ENCODE measurements at places on chromosomes 2 and 18.

DNA sequence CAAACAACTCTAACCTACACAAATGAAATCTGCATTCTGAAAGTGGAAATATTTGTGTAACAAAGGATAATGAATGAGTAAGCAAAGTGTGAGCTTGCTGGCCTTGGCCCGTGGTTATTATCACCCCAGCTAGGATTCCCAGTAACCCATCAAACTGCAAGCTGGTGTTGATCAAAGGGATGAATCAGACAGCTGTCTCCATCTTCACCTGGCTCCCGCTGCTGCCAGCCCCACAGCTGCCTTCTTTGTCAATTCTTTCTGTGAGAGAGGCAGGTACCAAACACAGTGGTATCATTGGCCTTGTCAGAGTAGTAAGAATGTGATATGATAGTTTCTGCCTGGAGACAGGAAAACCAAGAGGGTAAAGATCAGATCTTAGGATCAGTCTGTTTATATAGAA, 25.2 kb upstream of the RGPD4 start:
- DNase-seq = no peak

DNA sequence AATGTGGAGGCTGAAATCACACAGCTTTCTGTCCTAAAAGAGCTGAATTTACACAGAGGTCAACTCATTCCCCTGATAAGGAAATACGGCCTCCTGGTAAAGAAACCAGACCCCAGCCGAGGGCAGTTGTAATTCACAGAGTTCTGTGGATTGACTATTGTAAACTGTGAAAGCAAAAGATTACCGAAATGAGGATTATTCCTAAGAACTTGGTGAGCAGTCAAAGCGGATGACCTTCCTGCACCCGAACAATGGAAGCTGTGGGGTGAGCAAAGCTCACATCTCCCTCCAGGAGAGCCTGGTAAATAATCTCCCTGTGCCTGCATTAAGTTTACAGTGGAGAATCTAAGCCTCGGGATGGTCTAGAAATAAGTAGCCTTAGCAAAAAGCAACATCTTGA, 138.2 kb upstream of the PXDN start:
- no peak for DNase-seq

DNA sequence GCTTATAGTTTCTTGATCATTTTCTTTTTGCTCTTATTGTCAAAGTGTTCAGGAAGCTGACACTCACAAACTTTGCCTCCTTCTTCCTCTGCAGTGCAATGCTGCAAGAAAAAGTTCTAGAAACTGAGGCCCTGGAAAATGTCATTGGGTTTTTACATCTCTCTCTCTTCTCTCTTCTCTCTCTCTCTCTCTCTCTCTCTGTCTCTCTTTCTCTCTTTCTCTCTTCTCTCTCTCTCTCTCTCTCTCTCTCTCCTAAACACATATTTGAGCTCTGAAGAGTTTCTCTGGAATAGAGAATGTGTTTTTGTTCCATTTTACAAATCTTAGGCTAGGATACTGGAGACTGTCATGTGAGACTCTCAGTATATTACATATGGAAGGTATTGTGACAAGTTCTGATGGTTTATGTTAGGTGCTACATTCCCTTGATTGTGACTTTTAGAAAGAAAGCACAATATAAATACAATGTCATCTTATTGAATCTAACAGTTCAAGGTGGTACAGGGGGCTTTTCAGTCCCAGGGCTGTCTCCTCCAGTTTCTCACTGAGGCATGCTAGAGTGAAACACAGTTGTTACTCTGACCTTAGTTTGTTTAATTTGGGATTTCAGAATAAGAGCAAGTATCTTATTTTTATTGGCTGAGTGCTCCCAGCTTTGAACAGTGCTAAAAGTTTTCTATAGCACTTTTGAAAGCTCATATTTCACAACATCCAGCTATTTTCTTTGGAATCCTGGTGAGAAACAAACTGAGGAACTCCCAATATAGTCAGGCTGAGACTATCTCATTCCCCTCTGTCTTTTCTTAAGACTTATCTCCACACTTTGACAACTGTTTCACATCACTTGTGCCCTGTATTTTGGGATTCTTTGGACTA, 41.4 kb upstream of the EHBP1 start:
- DNase-seq = no peak

GRCh38 chr2:205898744-205899143, 187.2 kb downstream of the INO80D start:
- DNase-seq = no peak

DNA sequence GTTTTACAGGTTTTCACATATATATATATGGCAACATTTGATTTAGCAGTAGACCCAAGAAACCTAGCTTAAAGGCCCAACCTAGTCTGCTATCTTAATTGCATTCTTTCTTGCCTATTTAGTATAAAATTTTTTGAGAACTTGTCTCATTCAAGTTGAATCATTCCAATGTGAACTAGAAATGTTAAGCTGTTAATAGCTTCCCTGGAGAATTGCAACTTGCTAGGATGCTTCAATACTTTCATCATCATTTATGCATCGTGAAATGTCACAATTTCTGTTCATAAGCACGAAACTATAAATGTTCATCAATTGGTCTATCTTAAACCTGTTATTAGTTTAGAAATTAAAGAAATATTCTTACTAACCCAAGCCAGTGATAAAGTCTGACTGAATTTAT, 217.6 kb downstream of the BABAM2 start:
- no peak for DNase-seq

GRCh38 chr2:110800611-110801402, 68.4 kb downstream of the ACOXL start:
- DNase-seq = no peak

GRCh38 chr18:65230311-65230710, 520.5 kb upstream of the CDH7 start:
- DNase-seq = no peak

- no peak for DNase-seq
Observed at GRCh38 chr2:219384859-219385258, 2.9 kb downstream of the DNPEP start.

DNA sequence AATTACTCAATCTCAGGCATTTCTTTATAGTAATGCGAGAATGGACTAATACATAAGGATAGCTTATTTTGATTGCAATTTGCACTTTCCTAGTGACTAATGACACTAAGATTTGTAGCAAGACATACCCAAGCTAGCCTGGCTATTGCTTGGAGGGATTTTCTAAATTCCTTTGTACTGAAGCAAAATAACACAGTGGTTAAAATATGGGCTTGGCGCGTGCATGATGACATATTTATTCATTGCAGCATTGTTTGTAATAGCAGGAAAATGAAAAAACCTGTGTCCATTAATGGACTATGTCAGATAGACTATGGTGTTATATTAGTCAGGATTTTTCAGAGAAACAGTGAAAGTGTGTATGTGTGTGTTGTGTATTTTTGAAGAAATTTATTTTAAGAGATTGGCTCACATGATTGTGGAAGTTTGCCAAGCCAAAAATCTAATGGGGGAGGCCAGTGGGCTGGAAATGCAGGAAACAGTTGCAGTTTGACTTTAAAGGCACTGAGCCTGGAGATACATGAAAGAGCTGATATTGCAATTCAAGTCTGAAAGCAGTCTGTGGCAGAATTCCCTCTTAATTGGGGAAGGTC, 16.7 kb upstream of the LAPTM4A start:
- no peak for DNase-seq

- no peak for DNase-seq
Observed at GRCh38 chr2:150599889-150600288, 112.4 kb upstream of the RND3 start.

GRCh38 chr2:223269386-223269785, 217.4 kb downstream of the KCNE4 start:
- no peak for DNase-seq

DNA sequence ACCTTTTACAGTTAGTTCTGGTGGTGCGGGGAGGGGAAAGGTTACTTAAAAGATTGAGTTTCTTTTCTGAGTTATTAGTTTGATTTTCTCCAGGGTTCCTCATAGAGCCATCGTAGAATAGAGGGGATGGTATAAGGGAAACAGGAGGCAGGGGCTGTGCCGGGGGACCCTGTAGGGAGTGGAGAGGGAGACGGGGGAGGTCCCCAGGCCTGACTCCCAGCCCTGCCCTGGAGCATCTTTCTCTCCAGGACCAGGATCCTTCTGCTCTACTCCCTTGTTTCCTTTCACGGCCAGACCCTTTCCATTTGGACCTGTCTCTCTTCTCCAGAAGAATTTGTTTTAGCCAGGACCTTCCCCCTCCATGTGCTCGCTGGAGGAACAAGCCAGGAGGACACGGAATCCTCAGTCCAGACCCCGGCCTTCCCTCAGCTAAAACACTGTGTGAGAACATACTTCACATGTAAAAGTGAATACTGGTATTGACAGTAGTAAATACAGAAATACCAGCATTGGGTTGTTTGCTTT, 35.4 kb downstream of the DGKD start:
- no peak for DNase-seq

DNA sequence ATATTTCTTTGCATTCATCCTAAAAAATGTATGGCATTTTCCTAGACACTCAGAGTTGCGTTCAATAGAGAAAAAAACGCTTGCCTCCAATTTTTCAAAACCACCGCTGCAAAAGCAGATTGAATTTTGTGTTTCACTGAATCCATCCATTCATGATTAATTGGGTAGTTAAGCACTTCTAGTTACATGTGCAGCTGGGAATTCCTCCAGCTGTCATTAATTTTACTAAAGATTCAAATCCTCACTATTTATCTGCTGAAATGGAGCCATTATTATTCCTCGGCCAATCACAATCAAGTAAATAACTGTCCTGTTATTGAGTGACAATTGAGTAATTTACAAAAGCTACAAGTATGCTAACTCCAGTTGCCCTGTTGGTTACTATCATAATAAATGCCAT, 75.8 kb upstream of the ARL5A start:
- no peak for DNase-seq

GRCh38 chr2:181203412-181203811, 223.0 kb downstream of the UBE2E3 start:
- no peak for DNase-seq

- no peak for DNase-seq
Observed at GRCh38 chr2:223941579-223942277, 3.4 kb downstream of the WDFY1 start.

- DNase-seq = no peak
Observed at GRCh38 chr18:52667463-52668065, 327.6 kb downstream of the DCC start.

DNA sequence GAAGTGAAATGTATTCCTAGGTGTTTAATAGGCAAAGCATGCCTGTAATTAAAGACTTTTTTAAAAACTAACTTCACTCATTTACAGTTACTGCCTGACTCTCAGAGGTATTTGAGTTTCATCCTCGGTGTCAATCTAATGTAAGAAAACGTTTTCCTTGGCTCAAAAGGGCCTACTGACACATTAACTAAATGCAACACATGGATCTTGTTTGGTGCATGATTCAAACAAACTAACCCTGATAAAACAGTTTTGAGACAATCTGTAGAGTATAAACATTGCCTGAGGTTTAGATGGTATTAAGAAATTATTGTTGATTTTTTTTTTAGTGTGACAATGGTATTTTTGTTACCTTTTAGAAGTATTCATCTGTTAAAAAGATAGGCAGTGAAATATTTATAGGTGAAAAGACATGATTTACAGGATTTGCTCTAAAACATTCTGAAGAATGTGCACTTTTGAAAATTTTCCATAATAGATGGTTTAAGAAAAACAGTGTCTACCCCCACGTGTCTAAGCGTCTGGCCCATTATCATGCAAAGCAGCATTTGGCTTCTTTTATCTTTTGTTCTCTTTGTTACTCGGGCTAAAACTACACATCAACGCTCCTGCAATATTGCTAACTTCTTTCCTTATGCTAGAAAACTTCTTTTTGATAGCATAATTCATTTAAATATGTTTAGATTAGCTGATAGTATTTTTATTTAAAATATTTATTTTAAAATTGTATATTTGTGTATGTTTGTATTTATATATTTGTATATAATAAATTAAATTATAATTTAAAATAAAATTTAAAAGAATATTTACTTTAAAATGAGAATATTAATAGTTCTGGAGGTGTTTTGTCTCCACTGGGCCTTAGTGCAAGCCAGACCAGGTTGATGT, 160.2 kb upstream of the NDUFV2 start:
- DNase-seq = no peak

DNA sequence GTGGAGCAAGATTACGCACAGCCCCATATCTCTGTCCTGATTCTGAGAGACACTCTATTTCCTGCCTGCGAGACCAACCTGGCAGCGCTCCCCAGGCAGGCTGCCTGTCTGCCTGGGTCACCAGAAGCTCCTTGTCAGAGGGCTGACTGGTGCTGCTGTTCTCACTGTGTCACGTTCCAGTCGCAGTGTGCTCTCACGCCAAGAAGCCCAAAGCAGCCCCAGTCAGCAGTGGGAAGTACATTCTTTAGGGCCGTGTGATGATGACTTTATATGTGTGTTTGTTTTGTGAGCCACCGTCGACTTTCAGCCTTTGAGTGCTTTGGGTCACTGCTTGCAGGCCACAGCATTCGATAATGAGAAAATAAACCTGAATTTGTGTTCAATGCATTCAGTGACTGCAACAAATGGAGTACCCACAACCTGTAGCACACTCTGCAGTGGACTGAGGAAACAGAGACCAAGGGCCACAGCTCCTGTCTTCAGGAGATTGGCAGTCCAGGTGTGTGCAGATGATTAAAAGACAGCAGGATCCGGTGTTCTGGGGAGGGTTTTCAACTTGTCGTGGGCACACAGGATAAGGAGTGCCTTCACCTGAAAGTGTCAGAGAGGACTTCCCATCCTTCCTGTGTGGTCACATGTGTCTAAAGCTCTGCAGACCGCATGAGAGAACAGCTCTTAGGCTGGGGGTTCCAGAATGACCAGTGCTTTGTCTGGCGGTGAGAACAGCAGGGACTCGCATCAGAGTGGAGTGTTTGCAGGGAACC, 4.8 kb downstream of the TNFRSF11A start:
- no peak for DNase-seq

DNA sequence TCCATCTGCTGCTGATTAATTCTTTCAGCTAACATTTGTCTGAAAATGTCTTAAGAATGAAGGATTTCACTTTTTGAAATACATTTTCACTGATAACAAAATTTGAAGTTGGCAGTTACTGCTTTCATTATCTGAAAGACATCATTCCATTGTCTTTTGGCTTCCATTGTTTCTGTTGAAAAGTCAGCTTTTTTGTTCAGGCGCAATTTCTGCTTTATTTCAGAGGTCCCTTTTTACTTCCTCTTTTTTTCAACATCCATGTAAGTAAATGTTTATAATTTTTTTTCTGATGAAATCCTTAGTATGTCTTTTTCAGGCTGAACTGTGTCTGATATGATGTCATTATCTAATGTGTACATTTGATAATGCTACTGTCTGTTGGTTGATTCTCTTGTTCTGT, 184.2 kb downstream of the RND3 start:
- DNase-seq = no peak

DNA sequence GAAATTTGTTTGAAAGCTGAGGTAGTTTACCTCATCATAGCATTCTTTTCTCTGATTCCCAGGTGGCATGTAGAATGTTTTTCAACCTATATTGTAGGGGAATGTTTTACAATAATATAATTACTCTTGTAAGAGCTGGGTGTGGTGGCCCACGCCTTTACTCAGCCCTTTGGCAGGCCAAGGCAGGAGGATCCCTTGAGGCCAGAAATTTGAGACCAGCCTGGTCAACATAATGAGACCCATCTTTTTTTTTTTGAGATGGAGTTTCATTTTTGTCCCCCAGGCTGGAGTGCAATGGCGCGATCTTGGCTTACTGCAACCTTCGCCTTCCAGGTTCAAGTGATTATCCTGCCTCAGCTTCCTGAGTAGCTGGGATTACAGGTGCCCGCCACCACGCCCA, 3.6 kb downstream of the USP39 start:
- DNase-seq = no peak
